Activated CD4-positive, alpha-beta T cell treated with anti-CD3 and anti-CD28 coated beads, Interleukin-2, amount 50 U/mL, for 48 hours (primary cell): ENCODE measurements at places on chromosomes 7 and 10.

GRCh38 chr7:142886866-142887265 is 1.3 kb upstream of the TRPV6 start:
- DNase-seq = no peak

- no peak for DNase-seq
Observed at GRCh38 chr10:42982891-42983506, 93.9 kb upstream of the RET start.

- DNase-seq = no peak
Observed at GRCh38 chr7:52283335-52283734, 752.1 kb upstream of the POM121L12 start.

- no peak for DNase-seq
Observed at GRCh38 chr7:97377713-97378112, 260.2 kb downstream of the SDHAF3 start.

DNA sequence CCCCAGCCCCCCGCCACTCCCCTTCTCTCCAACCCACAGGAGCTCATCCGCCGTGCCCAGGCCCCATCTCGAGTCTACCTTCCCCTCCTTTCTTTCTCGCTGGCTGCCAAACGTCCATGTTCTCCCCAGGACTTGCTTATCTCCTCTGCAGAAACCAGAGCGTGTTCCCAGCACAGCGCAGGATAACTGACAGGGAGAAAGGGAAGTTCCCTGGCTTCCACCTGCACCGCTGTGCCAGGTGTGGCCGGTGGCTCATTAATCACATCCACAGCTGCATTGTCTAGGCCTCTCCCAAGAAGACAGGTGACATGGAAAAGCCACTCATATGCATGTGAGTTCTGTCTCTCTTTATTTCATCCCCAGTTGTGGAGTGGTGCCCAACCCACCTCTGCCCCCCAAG is 113.2 kb downstream of the ITIH5 start:
- no peak for DNase-seq

- no peak for DNase-seq
Observed at GRCh38 chr7:132750530-132751217, 174.4 kb upstream of the PLXNA4 start.
